ENCODE measurements at places on chromosomes 6 and 20.

- no peak for DNase-seq
Observed at GRCh38 chr6:125668071-125668470, 81.4 kb upstream of the HEY2 start.

DNA sequence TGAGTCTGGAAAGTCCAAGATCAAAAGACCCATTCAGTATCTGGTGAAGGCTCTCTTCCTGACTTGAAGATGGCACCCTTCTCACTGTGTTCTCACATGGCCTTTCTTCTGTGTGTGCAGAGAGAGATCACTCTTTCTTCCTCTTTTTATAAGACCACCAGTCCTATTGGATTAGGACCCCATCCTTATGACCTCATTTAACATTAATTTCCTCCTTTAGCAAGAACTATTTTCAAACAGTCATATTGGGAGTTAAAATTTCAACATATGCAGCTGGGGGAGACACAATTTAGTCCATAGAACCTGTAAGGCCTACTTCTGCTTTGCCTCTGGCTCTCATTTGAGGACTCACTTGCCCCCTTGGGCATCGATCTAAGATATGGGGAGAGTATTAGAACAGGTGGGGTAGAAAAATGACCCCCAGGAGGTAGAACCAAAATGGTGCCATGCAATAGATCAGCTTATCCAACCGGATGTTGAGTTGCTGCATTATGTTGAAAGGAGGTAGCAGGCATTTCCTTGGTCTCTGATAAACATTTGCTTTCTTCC is 78.4 kb upstream of the ATXN1 start:
- DNase-seq = no peak

- DNase-seq = no peak
Observed at GRCh38 chr20:19779634-19780033, 21.6 kb downstream of the RIN2 start.

DNA sequence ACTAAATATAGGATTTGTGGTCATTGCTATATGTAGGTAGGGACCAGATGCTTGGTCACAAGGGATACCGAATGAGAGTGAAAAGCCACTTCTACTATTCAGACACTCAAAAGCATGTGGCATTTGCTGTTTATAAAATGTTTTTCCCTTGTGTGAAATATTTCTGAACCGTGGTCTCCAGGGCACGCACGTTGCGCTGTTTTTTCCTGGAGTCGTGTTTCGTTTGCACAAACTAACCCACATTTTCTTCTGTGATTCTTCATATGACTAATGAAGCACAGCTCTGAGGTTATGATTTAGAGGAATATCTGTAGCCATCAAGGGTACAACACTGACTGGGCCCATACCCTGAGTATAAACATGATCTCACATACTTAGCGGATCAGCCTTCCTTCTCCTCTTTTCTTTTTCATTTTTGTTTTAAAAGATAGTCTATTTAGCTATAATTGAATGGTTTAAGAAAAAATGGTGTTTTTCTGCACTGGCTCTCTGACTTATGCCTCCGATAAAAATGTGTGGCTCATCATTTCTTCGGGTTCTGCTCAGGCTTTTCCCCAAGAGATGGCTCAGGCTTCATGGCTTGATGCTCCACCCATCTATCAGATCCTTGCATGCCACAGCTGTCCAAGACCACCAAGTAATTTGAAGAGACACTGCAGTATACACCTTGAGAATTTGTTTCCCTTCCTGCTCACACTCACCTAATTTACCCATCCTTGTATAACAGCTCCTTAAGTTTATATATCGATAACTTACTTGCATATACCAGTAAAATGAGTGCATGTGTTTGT is 59.9 kb upstream of the HBS1L start:
- no peak for DNase-seq

DNA sequence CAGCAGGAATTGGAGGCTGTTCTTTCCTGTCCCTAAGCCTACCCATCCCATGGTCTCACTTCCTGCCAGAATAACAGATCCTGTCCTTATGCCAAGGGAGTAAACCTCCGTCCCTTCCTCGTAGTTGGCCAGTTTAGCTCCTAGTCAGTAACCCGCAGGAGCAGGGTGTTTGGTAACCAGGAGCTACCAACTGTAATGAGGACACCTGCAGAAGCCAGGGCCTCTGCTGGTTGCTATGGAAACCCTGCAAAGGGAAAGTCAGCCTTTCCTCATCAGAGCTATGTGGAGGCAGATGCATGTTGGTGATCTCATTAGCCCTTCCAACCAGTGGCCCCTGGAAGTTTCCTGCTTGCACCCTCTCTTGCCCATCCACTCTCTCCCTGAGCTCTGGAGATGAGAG is 368.2 kb upstream of the SULF2 start:
- no peak for DNase-seq

DNA sequence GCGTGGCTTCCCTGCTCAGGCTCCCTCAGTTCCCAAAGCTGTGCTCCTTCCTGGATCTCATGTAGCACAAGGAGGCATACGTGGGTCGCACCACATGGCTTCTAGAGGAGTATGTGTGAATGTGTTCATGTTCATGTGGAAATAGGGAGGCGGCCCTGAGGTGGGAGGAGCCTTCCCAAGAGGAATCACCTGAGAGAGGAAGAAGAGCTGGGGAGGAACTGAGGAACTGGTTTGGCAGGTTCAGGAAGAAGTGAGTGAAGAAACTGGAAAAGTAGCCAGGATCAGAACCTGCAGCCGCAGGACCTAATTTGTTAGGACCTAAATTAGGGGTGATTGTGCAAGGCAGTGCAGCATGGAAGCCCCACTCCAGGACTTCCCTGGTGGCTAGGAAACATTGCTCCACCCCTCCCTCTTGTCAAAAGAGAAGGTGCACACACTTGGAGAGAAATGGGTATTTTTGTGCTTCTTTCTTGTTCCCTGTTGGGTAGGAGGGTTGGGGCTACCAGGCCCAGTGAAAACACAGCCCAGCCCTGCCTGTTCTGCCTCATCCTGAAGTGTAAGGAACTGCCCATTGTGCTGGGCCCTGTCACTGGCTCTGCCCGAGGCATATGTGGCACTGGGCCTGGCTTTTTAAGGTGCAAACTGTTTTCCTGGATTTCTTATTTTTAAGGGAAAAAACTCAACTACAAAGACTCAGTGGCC is 20.7 kb downstream of the SYNJ2 start:
- DNase-seq = no peak

DNA sequence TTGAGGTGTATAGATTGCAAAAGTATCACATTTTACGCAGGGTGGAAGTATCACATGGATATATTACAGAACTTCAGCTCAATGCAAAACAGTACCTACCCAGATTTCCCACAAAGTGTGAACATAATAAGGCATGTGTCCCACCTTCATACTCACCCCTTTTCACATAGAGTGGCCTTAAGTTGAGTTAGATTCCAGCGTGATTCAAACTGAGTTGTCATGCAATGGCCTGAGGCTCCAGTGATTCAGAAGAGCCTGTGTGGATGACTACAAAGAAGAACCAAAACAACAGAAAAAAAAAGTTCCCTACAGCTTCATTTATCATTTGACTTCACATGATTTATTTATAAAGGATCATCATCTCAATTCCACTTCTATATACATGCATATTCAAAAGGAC is 309.7 kb downstream of the SLC35F1 start:
- DNase-seq = no peak

DNA sequence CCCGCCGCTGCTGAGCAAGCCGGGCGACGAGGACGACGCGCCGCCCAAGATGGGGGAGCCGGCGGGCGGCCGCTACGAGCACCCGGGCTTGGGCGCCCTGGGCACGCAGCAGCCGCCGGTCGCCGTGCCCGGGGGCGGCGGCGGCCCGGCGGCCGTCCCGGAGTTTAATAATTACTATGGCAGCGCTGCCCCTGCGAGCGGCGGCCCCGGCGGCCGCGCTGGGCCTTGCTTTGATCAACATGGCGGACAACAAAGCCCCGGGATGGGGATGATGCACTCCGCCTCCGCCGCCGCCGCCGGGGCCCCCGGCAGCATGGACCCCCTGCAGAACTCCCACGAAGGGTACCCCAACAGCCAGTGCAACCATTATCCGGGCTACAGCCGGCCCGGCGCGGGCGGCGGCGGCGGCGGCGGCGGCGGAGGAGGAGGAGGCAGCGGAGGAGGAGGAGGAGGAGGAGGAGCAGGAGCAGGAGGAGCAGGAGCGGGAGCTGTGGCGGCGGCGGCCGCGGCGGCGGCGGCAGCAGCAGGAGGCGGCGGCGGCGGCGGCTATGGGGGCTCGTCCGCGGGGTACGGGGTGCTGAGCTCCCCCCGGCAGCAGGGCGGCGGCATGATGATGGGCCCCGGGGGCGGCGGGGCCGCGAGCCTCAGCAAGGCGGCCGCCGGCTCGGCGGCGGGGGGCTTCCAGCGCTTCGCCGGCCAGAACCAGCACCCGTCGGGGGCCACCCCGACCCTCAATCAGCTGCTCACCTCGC is 1.5 kb downstream of the ARID1B start:
- DNase-seq = peak; percentile 54

DNA sequence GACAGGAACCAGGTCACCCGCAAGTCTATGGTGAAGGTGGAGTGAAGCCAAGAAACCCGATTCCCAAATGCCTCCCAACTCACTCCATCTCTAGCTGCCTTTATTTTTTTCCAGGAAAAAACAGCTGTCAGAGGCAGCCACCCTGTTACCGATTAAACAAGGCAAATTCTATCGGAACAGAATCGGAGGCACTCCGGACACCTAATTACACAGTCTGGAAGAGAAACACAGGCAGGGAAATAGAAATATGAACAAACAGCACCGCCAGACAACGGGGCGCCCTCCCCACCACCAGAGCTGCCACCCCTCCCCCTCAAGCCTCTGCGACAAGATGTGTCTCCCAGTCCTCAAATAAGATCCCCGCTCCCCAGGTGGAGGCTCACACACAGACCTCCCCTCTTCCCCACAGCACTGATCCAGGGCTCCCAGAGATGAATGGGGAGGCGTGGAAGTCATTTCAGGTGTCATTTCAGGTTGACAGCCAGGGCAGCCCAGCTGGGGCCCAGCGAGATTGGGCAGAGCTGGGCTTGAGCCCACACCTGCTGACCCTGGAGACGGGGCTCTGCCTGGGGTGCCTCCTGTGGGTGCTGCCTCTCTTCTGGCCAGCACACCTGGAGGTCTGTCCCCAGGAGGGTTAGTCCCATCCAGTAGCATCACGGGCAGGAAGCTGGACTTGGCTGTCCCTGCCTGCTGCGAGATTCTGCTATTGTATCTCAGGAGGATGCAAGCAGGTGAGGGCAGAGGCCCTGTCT is 19.8 kb upstream of the VSTM2L start:
- DNase-seq = no peak

DNA sequence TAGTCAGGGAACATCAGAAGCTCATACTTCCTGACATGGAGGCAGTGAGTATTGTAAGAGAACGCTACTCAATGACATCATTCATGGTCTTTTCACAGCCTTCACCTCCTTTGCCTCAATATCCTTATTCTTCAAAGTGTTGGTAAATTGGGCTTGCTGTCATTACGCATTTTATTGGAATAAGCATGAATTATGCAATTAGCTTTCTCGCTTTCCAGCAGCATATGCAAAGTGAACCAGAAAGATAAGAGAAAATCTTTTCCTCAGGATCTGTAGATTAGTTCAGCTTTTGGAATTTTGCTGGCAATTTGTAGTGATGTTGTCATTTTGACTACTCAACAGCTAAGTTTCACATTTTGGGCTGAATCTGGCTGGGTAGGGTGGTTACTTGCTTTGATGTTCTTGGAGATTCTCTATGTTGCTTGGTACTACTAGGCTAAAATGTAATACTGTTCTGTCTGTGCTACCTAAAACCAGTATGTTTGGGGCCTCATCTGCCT is 1012.1 kb downstream of the KIF16B start:
- no peak for DNase-seq

- no peak for DNase-seq
Observed at GRCh38 chr6:148440877-148441453, 98.3 kb downstream of the SASH1 start.
